ENCODE measurements at places on chromosomes 6 and 20. TPM values are rescaled to one million over a fixed set of nuclear protein-coding genes. Genes with fewer than 3 reads are reported as not detected.

The JAG1 gene
- 0.28 TPM for total RNA-seq

DNA sequence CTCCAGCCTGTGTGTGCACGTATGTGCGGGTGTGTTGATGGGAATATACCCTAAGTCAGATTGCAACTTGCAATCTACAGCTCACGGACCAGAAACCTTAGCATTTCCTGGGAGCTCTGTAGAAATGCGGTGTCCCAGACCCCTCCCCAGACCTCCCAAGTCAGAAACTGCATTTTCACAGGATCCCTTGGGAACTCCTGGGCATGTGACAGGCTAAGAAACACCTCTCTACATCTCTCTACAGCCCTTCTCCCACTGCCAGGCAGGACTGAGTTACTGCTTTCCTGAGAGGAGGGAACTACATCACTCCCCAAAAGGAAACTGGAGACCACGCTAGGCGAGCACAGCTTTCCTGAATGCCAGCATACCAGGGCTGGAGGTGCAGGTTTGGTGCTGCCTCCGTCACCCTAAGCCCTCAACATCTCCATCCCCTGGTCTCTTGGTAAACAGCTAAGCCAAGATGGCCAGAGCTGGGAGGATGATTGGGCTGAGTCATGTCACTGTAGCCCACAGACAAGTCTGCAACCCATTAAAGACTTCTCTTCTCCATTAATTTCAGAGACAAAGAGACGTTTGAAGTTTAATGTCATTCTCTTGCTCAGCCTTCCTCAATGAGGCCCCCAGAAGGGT lies 194.4 kb downstream of the BMP7 start:
- DNase-seq: no peak

GRCh38 chr20:13418263-13419229 lies 197.5 kb downstream of the ISM1 start:
- DNase-seq: no peak

DNA sequence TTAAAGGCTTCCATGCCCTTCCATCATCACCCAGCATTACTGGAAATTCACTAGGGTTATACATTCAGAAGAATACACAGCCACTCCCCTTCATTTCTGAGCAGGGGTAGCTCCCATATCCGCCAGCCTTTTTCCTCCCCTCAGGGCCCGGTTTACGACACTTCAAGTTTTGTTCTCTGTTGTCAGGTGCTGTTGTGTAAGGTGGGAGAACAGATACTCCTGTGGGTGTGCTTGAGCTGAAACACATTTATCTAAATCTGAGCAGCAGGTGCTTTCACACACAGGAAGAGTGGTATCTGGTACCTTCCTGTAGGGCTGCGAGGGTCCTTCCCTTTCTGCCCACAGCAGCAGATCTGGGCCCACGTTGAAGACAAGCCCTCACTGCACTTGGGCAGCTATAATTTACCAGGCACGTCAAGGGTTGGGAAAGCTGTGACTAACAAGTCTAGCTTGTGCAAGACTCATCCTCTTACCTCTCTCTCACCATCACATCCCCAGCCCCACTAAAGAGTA lies 215.8 kb upstream of the RREB1 start:
- DNase-seq: no peak

GRCh38 chr20:18802012-18802634 lies 11.5 kb upstream of the SCP2D1 start:
- no peak for DNase-seq

GRCh38 chr6:28117386-28118050 lies 6.9 kb upstream of the ZSCAN16 start:
- no peak for DNase-seq

The SCGN gene
- total RNA-seq: not detected

DNA sequence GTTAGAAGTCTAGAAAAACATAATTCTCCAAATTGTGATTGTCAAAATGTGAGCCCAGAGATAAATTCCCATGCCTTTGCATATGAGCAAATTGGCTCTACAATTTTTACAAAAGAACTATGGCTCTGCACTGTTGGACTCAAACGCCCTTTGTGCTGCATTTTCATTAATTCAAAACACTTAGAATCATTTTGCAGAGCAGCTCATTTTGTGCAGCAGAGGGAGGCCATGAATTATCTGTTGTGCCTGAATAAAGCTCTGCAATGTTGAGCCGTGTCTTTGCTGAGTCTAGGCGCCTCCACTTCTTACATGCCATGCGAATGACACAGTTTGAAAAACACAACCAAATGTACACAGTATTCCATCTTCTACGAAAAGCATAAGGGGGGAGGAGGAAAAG lies 230.2 kb downstream of the PRKN start:
- DNase-seq: no peak

The BTNL2 gene
- total RNA-seq: not detected

DNA sequence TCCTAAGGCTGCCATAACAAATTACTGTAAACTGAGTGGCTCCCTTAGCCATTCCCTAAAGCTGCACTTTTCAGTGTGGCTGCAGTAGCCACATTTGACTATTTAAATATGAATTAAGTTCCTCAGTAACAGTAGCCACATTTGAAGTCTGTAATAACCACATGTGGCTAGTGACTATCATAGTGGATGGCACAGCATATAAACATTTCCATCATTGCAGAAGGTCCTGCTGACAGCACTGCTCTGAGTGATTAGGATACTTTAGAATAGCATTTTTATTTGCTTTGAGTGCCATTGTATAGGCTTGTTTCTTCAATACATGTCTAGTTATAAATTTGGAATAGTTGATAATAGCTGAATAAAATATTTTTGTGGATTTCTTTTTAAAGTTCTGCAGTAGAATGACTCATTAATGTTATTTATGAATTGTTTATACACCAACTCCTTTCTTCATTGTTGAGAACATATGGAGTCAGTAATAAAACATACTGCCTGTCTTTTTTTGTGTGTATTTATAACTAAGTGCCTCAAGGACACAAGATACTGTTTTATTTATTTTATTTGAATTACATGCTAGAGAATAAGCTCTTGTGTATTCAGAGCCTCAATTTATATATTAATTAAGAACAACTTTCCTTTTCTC lies 217.2 kb downstream of the CDKAL1 start:
- DNase-seq: no peak

DNA sequence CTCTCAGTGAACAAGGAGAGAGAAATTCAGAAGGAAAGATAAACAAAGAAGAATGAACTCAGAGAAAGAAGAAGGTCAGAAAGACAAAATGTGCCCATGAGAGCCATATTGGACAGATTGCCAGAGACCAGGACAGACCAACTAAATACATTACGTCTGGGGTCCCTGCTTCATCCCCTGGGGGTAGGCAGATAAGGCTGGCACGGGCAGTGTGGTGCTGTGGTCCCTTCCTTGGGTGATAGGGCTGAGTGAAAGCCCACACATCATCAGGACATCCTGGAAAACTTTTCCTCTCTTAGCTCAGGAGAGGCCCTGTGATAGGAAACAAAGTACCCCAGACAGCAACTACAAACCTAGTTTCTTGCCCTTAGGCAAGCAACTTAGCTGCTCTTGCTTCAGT lies 13.2 kb upstream of the ARMC12 start:
- no peak for DNase-seq

GRCh38 chr6:115441651-115442050 lies 619.0 kb downstream of the FRK start:
- no peak for DNase-seq

DNA sequence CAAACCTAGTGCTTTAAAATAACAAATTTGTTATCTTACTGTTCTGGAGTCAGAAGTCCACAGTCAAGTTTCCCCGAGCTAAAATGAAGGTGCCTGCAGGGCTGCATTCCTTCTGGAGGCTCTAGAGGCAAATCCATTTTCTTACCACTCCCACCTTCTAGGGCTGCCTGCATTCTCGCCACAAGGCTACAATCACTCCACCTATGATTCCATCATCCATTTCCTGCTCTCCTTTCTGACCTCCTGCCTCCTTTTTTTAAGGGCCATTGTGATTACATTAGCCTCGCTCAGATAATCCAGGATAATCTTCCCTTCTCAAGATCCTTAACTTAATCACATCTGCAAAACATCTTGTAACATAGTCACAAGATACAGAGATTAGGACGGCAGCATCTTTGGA lies 42.4 kb upstream of the SIRT5 start:
- no peak for DNase-seq
